ENCODE measurements at places on chromosomes 2 and 18. TPM values are rescaled to one million over a fixed set of nuclear protein-coding genes. Genes with fewer than 3 reads are reported as not detected.

DNA sequence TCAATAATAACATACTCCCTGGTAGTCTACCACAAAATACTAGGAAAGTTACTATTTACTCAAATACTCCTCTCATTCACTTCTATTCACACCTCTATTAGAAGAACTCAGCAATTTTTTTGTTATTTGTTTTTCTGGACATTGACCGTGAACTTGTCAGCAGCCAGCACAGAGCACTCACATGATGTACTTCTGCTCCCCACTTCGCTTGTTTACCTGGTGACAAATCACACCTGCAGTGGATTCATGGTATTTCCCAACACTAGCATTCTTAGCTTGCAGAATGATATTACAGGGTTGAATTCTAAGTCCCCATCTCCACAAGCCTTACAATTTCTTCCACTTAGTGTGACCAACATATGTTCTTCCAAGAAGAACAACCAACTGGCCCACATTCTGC lies 238.2 kb downstream of the SATB2 start:
- no peak for DNase-seq

SLC9A4 gene
- polyA plus RNA-seq, result 0.34 TPM

DNA sequence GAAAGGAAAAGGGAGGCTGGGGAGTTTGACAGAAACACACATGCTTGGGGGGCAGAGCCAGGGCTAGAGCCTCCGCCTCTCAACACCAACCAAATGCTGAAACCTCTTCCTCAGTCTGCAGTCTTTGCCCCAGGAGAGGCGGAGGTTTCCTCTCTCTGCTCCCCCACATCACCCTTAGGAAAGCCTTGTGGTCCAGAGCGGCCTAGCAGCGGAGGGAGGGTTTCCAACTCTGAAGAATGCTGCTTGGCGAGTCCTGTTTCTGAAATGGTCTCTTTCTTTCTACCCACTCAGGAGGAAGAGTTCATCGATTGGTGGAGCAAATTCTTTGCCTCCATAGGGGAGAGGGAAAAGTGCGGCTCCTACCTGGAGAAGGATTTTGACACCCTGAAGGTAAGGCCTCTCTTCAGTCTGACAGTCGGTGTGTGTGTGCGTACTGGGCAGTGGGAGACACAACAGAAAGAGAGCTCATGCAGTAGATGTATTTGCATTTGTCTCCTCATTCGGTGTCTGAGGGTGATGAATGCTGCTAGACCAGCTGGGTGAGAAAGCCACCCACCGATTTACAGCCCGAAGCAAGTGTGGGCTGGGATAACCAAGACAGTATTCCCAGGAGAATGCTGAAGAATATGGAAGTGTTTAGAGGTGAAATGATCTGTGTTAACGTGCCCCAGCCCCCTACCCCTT lies 190.5 kb downstream of the DYSF start:
- DNase-seq, result no peak

RGPD3 gene
- 5.3 TPM for polyA plus RNA-seq

NTSR2 gene
- not detected for polyA plus RNA-seq

LRRTM1 gene
- 1.1 TPM for polyA plus RNA-seq

DNA sequence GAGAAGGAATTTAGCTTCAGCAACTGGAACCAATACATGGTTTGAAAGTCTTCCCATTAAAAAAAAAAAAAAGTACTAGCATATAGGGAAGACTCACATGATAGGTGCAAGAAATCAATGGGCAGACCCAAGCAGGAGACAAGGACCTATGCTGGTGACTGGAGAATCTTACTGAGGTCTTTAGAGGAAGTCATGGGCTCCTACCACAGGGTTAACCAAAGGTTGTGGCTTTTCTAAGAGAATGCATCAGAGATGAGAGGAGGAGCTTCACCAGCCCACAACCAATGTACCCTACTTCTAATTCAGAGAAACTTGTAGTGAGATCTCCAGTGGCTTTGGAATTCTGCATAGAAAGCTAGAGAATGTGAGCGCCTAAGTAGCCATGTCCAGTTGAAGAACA lies 207.4 kb downstream of the NCKAP5 start:
- DNase-seq, result no peak

- no peak for DNase-seq
These were observed 80.7 kb downstream of the CCBE1 start for GRCh38 chr18:59616501-59616900.

SERPINB11 gene
- 0.34 TPM for polyA plus RNA-seq

ACTR1B gene
- polyA plus RNA-seq, result 43.0 TPM

CIDEA gene
- 0.57 TPM for polyA plus RNA-seq

GRCh38 chr18:48780201-48780912 lies 170.4 kb downstream of the SMAD7 start:
- no peak for DNase-seq

MEIS1 gene
- polyA plus RNA-seq, result 13.5 TPM

SLC5A7 gene
- polyA plus RNA-seq, result 0.21 TPM

DNA sequence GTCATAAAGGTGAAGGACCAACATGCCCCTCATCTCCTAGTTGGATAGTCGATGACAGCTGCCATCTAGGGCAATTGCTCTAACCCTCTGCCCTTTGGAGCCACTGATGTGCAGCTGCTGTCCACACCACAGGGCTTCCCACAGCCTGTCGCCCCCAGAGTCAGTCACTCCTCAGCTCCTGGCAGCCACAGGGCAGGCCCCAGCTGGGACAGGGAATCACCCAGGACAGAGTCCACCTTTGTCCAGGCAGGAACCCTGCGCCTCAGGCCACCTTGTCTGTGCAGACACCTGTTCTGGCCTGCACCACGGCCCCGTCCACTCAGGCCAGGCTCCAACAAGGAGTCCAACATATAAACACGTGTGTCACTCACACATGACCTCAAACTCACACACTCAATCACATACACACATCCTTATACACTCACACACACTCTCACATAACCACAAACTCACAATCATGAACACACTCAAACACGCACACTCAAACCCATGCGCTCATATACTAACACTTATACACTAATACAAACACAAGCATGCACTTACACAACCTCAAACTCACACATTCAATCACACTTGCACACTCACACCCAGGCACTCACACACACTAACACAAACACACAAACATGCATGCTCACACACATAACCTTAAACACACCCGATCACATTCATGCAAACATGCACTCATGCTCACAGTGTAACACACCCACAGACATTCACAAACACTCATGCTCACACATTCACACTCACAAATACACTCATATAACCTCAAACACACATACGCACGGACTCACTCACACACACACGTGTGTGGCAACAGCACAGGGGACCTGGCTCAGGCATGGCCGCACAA lies 29.7 kb downstream of the HDAC4 start:
- DNase-seq, result no peak

ZNF396 gene
- 9.3 TPM for polyA plus RNA-seq

CWC22 gene
- 4.4 TPM for polyA plus RNA-seq

- DNase-seq, result no peak
These were observed 264.8 kb downstream of the ARHGAP15 start for GRCh38 chr2:143394062-143394461.

DNA sequence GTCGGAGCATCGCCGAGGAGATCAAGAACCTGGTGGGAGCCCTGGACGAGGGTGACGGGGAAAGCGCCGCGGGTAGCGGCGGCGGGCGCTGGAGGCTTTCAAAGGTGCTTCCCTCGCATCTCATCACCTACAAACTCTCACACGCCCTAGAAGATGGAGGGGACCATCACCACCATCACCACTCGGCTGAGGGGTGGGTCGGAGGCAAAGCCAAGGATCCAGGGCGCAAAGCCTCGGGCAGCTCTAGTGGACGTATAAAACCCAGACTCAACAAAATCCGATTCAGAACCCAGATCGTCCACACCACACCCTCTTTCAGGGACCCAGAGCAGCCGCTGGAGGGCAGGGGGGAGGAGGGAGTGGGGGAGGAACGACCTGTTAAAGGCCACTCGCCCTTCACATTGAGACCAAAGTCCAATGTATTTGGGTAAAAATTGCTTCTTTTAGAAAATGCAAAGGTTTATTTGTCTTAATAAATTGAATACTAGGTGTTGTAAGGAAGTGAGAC lies 1.5 kb downstream of the SOWAHC start:
- no peak for DNase-seq

- no peak for DNase-seq
These were observed 34.8 kb downstream of the POU3F3 start for GRCh38 chr2:104888489-104889258.

IGFBP2 gene
- polyA plus RNA-seq, result 180 TPM

DNA sequence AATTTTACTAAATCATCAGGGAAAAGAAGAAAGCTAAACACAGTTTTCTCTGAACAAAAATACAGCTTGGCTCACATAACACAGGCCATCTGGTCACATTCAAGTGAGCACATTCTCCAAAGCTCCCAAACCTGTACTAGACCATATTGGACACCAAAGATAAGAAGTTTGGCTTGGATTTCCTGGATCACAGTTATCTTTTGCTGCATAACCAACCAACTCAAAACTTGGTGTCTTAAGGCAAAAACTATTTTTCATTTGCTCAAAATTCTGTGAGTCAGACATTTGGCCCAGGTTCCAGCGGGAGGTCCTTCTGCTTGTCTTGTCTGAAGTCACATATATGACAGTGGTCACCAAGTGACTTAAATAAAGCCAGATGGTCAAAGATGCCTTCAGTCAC lies 83.2 kb downstream of the GYPC start:
- no peak for DNase-seq

UGT1A7 gene
- polyA plus RNA-seq, result not detected

DNA sequence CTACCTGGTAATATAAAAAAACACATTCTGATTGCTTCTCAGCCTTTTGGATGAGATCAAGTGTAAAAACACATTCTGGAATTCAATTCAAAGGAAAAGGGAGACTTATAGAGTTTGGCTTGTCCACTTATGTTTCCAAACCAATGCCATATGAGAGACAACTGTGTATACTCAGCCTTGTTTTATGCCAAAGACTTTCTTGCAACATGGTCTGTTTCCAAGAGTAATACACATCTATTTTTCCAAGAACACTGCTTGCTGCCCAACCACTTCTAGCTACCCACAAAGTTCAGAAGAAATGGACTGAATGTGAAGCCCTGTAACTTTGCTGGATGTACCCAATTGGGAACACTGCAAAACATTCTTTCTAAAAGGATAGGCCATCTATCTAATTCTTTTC lies 48.0 kb upstream of the GRB14 start:
- DNase-seq, result no peak

CYTIP gene
- polyA plus RNA-seq, result 3.9 TPM

STARD6 gene
- 42.6 TPM for polyA plus RNA-seq

GALNT14 gene
- 6.9 TPM for polyA plus RNA-seq

- DNase-seq, result no peak
These were observed 278.4 kb upstream of the SPRED2 start for GRCh38 chr2:65710779-65711295.

DNA sequence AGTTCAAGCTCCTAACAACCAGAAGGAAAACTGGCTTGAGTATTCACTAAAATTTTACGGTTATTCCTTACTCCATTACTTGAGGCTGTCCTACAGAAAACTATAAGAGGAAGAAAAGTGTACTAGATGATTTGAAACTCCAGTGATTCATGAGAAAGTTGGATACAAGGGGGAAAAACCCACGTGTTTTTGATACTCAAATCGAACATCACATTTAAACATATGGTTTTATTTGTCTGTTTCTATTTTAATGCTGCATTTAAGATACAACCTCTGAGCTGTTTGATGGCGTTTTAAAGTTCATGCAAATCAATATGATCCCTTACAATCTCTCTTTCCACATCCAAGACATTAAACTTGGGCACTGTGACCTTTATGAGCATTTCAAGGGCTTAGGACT lies 125.1 kb upstream of the LMAN1 start:
- no peak for DNase-seq

MAP3K19 gene
- polyA plus RNA-seq, result 15.1 TPM

DNA sequence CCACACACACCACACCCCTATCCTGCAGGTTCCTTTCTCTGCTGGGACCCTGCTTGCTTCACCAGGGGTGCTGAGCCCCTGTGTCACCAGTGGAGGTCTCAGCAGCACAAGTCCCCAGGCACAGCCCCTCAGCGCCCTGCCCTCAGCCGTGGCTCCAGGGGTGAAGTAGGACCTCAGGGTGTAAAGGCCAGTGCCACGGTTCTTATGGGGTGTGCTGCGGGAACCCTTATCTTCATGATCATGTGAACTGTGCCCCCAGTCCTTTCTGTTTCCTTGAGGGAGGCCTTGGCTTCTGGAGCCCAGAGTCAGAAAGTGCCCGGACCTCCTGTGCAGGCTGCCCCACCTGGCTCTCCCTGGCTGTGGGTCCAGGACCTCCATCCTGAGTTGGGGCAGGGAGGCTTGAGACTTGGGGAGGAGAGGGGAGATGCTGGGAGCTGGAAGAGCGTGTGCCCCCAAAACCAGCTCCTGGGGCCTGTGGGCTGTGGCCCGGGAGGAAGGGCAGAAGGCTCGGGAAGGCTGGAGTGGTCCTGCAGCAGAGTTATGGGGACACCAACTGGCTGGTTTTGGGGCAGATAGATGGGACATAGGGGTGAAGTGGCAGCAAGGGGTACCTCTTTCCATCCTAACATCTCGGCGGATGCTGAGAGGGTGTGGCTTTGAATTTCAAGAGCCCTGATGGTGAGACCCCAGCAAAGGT lies 20.2 kb upstream of the KLF11 start:
- DNase-seq, result no peak

CFC1 gene
- not detected for polyA plus RNA-seq

- DNase-seq, result no peak
These were observed 226.8 kb upstream of the FN1 start for GRCh38 chr2:215662715-215663114.

DNA sequence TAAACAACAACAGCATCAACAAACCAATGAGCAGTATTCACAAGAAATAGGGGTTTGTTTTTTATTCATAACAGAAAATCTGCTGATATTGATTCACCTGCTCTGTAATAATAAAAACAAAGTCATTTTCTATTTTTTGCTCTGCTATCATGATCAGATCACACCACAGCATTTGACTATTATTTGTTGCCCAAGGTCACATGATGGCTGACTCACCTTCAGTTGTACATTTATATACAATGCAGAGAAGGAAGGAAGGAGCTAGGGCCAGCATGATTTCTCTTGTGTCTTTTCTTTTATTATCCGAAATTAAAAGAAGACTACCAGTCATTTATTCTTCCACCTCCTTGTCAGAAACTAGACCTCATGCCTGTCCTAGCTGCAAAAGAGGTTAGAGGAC lies 1427.7 kb upstream of the CELF4 start:
- DNase-seq, result no peak

GYPC gene
- 40.2 TPM for polyA plus RNA-seq
